Effector memory CD4-positive, alpha-beta T cell (primary cell): ENCODE measurements at places on chromosomes 13 and 19.

DNA sequence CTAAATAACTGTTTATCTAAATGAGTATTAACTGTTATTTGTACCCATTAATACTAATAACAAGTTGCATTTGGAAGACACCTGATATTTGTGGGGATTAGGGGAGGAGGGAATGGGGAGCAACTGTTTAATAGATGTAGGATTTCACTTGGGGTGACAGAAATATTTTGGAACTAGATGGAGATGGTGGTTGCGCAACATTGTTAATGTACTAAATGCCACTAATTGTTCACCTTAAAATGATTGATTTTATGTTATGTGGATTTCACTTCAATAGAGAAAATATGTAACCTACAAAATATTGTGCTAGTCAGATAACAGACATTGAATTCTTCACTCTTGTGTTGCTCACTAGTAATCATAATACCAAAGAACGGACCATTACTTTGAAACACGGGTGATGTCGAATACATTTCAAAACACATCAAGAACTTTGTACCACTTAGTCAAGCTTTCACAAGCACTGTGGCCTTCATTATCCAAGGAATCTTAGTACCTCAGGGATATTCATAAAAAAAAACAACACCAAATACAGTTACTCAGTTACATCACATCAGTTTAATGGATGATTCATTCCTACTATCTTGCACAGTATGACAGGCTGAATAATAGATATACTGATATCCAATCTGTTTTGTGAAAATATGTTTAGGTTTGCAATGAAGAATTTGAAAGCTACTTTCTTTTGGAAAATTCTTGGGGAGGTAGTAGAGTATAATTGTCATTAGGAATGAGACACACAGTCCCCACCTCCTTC lies 721.8 kb downstream of the PCDH9 start:
- no peaks in the 10 kb centered on the region for H3K4me1 ChIP-seq
- H3K36me3 ChIP-seq: no peaks in the 10 kb centered on the region
- H3K4me3 ChIP-seq: no peak overlapping the region
- H3K27me3 ChIP-seq: no peaks in the 10 kb centered on the region
- no peak overlapping the region for H3K27ac ChIP-seq
- no peak for DNase-seq

- no peak overlapping the region for H3K27ac ChIP-seq
- no peaks in the 10 kb centered on the region for H3K4me1 ChIP-seq
- DNase-seq: no peak
- H3K36me3 ChIP-seq: no peaks in the 10 kb centered on the region
- no peaks in the 10 kb centered on the region for H3K27me3 ChIP-seq
- H3K4me3 ChIP-seq: no peak overlapping the region
Measured at GRCh38 chr19:53019684-53020083, 6.0 kb downstream of the ERVV-1 start.

GRCh38 chr19:51070334-51071094 lies 5.6 kb upstream of the KLK13 start:
- no peaks in the 10 kb centered on the region for H3K27me3 ChIP-seq
- no peaks in the 10 kb centered on the region for H3K36me3 ChIP-seq
- no peak for DNase-seq

DNA sequence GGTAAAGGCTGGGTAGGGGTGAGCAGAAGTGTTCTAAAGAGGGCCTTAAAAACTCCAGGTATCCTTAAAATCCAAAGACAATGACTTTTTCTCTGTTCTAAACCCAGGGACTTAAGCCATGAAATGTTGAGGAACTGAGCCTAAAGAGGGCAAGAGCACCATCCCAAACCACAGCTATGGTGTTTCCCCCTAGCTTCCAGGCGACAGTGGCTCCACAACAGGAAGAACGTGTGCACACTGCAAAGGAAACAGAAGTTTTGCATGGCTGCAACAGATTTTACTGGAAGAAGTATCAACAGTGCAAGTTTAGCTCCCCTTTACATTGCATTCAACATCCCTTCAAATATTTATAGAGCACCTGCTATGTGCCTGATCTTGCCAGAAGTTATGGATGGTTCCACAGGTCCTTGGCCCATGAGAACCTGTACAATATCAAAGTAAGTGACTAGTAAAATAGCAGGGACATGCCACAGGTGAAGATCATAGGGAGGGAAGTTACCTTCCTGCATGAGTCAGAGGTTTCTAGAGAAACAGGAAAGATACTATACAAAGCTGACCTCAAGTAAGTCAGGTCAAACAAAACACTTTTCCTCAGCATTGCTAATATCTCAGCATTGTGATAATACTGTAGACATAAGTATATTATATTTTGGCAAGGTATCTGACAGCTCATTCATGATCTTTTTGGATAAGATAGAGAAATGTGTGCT lies 8.4 kb upstream of the KCTD12 start:
- peaks cover 4% of the 10 kb centered on the region for H3K4me1 ChIP-seq
- H3K27me3 ChIP-seq: no peaks in the 10 kb centered on the region
- H3K4me3 ChIP-seq: no peak overlapping the region

GRCh38 chr19:10227026-10227971 lies 3.8 kb downstream of the S1PR2 start:
- H3K36me3 ChIP-seq: peaks cover 6% of the 10 kb centered on the region
- H3K27ac ChIP-seq: no peak overlapping the region
- H3K4me1 ChIP-seq: peaks cover 18% of the 10 kb centered on the region
- DNase-seq: no peak
- H3K27me3 ChIP-seq: no peaks in the 10 kb centered on the region

DNA sequence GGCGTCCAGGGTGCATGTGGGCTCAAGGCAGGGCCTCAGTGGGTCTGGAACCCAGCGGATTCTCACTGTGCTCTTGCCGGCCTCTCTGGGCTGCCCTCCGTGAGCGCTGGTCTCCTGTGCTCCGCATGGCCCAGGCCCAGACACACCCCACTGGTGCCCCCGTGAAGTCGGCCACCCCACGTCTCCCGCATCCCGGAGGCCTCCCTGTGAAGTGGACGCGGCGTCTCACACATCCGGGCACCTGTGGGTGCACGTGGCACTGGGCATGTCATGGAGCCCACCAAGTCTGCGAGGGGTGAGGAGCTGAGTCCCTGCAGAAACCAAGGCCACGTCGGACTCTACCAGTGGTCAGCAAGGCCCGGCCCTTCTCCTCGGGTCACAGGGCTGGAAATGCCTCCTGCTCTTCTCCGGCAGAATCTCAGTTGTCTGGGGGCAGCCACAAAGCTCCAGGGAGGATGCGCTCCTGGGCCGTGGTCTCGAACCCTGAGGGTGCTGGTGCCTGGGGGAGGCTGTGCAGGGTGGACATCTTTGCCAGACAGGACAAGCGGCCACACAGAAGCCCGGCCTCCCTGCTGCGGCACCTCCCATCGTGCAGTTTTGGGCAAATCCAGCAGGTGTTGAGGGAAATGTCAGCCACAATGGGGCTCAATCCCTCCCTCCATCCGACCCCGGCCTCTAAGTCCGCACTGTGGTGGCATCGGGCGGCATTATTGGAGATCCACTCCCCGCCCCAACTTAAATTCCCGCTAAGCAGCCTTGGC lies 2.2 kb downstream of the C13orf46 start:
- H3K27me3 ChIP-seq: no peaks in the 10 kb centered on the region
- H3K4me1 ChIP-seq: no peaks in the 10 kb centered on the region
- H3K4me3 ChIP-seq: no peak overlapping the region
- peaks cover 63% of the 10 kb centered on the region for H3K36me3 ChIP-seq

DNA sequence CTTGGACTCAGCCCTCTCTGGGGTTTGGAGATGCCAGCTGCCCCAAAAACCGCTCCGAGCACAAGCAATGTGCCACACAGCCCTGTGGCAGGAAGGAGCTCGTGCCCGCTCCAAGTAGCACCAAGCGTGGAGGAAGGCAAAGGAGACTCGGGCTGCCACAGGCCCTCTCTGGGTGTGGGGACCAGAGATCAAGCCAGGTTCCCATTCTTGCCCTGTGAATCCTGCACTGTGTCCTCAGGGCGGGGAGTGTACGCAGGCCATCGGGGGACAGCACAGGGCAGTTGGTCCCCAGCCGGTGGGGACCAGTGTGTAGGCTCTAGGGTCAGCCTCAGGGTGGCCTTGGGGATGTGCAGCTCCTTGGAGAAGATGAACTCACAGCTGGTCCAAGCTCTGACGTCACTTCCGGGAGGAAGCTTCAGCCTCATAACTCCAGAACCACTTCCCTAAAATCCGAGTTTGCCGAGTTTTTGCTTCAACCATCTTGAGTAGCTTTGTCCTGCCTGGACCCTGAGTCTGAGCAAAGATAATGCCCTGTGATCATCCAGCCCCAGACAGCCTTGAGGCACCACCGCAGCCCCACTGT lies 9.3 kb upstream of the CPAMD8 start:
- H3K4me3 ChIP-seq: no peak overlapping the region
- no peaks in the 10 kb centered on the region for H3K36me3 ChIP-seq
- H3K27me3 ChIP-seq: no peaks in the 10 kb centered on the region
- DNase-seq: no peak
- H3K27ac ChIP-seq: no peak overlapping the region
- H3K4me1 ChIP-seq: no peaks in the 10 kb centered on the region

GRCh38 chr13:50990818-50991506 lies 81.4 kb downstream of the RNASEH2B start:
- no peak overlapping the region for H3K27ac ChIP-seq
- H3K4me1 ChIP-seq: peaks cover 4% of the 10 kb centered on the region
- H3K36me3 ChIP-seq: no peaks in the 10 kb centered on the region

DNA sequence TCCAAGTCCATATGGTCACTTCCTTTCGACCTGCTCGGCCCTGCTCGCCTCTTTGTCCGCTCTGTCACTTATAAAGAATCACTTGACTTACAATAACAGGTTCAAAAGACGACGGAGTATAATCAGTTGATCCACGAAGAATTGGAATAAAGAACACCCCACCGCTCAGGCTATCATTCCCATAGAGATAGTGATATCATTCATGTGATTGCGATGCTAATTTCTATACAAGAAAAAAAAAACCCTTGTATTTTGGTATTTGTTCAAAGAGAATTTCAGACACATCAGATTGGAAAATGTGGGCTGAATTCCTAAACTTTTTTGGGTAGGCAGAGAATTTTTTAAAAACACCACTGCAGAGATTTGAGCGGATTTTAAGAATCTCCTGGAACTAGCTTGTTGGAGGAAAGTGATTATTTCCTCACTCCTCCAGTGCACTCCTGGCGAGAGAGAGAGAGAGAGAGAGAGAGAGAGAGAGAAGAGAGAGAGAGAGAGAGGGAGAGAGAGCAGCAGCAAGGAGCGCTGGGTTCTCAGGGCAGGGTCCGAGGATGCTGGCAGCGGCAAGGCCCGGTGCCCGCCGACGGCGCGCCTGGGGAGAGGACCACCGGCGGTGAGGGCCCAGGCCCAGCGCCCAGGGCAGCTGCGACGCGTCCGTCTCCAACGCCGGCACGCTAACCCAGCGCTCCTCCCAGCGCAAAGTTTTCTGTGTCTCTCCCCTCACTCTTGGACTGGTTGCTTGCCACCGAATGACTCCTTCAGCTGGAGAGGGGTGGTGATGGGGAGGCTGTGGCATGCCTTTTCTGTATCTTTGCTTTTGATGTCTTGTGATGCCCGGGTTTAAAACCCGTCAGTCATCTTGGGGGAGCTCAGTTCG lies 149.0 kb upstream of the ZNF536 start:
- H3K4me3 ChIP-seq: no peak overlapping the region
- no peak for DNase-seq
- no peaks in the 10 kb centered on the region for H3K36me3 ChIP-seq
- H3K27me3 ChIP-seq: peaks cover 25% of the 10 kb centered on the region
- H3K27ac ChIP-seq: no peak overlapping the region

DNA sequence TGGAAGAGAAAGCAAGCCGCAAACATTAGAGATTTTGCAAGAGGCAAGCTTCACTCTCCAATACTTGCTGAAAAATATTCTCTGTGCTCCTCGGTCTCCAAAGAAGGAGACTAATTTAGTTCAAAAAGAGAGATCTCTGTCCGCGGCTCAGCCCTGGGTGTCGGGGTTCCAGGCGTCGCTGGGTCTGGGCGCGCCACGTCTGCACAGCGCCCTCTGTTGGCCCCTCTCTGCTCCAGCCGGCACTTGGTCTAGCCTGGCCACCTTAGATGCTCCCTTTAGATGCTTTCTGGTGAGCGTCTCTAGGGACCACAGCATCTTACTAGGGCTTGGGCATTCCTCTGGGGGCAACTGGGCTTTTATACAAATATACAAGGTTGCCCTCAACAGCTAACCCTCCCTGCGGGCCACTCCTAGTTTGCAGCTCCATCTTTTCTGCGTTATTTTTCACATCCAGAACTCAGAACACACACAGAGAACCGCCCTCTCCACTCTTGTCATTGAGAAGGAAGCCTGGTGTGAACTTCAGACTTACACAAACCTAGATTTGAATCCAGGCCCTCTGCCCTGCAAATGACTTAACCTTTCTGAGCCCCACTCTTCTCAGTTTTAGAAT lies 78.3 kb downstream of the CYSLTR2 start:
- H3K27me3 ChIP-seq: no peaks in the 10 kb centered on the region
- H3K27ac ChIP-seq: no peak overlapping the region
- H3K4me1 ChIP-seq: no peaks in the 10 kb centered on the region
- peak overlapping the region; percentile 35 for H3K4me3 ChIP-seq
- peak; percentile 25 for DNase-seq

DNA sequence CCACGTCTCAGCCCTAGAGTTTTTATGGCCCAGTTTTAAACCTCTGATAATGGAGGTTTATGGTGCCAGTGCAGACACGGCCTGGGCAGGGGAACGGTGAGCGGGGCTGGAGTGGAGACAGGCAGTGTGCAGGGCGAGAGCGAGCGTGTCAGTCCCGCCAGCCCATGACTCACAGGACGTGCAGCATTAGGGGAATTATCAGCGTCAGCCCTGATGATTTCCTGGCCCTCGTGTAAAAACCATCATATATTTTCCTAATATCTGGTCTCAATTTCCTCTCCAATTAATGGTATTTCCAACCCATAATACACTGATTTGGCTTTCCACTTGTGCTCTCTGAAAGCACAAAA lies 104.6 kb upstream of the VSTM2B start:
- H3K27me3 ChIP-seq: no peaks in the 10 kb centered on the region
- DNase-seq: no peak

GRCh38 chr13:109870274-109870673 lies 83.9 kb upstream of the IRS2 start:
- H3K4me3 ChIP-seq: no peak overlapping the region
- H3K27ac ChIP-seq: no peak overlapping the region
- no peak for DNase-seq
- H3K36me3 ChIP-seq: no peaks in the 10 kb centered on the region
